Uterus (tissue), 4 donors: ENCODE measurements at places on chromosomes 2 and 18.

- DNase-seq: no peak
These were observed 1.5 kb upstream of the OSGEPL1 start for GRCh38 chr2:189763908-189764661.

GRCh38 chr18:58388736-58389135, 240.2 kb downstream of the ALPK2 start:
- DNase-seq: no peak

DNA sequence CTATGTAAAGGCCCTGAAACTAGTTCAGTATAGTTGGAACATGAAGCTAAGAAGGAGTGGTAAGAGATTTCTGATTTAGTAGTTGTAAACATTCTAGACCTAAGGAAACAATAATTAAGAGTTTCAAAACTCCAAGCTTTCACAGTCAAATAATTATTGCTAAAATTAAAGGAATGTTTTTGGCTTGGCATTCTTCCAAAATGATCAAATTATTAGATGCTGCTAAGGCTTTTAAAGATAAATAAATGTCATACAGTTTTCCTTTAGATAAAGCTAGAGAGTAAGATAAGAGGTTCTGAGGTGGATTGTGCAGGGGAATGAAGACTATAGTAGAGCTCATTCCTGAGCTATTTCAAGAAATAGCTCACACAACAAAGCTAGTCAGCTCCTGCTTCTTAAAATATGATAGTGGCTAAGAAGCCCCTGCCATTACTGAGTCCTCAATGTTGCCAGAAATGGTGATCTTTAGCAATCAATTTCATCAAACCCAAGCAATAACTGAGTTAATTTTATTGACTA, 45.3 kb downstream of the ZC3H15 start:
- DNase-seq: no peak

DNA sequence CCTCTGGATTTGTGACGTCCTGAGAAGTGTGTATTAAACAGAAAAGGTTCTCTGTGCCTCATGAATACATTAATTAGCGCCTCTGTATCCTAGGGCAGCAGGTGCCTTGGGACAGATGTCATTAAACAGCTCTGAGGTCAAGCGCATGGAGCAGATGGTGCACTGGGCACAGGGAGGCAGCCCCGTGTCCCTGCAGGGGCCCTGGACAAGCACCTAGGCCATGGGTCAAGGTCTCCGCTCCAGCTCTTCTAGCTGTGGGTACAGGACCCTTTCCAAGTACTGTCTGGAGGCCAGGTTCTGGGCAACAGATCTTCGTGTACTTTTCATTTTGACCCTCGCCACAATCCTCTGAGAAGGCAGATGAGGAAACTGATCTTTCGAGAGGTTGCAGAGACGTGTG, 126.4 kb downstream of the KCTD1 start:
- DNase-seq: no peak

- no peak for DNase-seq
These were observed 33.6 kb downstream of the ATOH8 start for GRCh38 chr2:85787282-85787980.
